ENCODE measurements at places on chromosomes 7 and 10. TPM values are rescaled to one million over a fixed set of nuclear protein-coding genes. Genes with fewer than 3 reads are reported as not detected.

TAF3 gene
- total RNA-seq = 12.4 TPM

CYP3A7 gene
- 0.18 TPM for total RNA-seq

GRM8 gene
- total RNA-seq = 1.5 TPM

AKR1C3 gene
- 2.8 TPM for total RNA-seq

EPDR1 gene
- total RNA-seq = 11.7 TPM

POLL gene
- 44.8 TPM for total RNA-seq

KIF5B gene
- 102 TPM for total RNA-seq

GSTO2 gene
- 5.9 TPM for total RNA-seq

GRCh38 chr10:113463777-113464176, 89.1 kb upstream of the HABP2 start:
- DNase-seq = peak; percentile 8
- H3K27me3 ChIP-seq = no peaks in the 10 kb centered on the region
- H3K4me1 ChIP-seq = peaks cover 16% of the 10 kb centered on the region
- peak overlapping the region; percentile 55 for H3K27ac ChIP-seq

- H3K4me1 ChIP-seq = peaks cover 8% of the 10 kb centered on the region
- peaks cover 15% of the 10 kb centered on the region for H3K36me3 ChIP-seq
- no peak overlapping the region for H3K27ac ChIP-seq
- peaks cover 2% of the 10 kb centered on the region for H3K27me3 ChIP-seq
Measured at GRCh38 chr10:118300320-118300719, 41.8 kb downstream of the FAM204A start.

DNA sequence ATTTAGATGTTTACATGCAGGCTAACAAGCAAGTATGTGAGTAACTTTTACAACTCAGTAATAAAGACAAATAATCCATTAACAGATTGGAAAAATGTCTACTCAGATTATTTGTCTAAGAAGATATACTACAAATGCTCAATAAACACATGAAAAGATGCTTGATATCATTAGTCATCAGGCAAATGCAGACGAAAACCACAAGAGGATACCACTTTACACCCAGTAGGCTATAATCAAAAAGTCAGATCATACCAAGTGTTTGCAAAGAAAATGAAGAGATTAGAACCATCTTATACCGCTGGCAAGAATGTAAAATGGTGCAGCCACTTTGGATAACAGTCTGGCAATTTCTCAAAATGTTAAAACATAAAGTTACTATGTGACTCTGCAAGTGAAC, 84.1 kb downstream of the MALSU1 start:
- H3K27ac ChIP-seq = no peak overlapping the region
- peaks cover 13% of the 10 kb centered on the region for H3K36me3 ChIP-seq
- peaks cover 8% of the 10 kb centered on the region for H3K4me1 ChIP-seq
- DNase-seq = no peak
- H3K4me3 ChIP-seq = no peak overlapping the region
- H3K27me3 ChIP-seq = no peaks in the 10 kb centered on the region

DNA sequence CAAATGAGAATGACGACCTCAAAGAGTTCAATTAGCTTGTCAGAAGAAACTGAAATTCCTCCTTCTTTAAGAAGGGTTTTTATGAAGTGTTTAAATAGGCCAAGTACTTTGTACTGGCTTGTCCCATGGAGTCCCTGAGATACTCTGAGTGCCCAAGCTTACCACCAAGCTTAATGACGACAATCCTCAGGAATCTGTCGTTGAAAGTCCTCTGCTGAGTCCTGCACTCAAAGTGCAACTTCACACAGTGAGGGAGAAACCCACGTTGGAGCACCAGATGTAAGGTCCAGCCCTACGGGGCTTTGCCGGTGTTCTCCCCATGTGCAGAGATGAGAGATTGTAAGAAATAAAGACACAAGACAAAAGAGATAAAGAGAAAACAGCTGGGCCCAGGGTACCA, 42.8 kb upstream of the AKR1C2 start:
- H3K4me1 ChIP-seq = peaks cover 1% of the 10 kb centered on the region
- H3K36me3 ChIP-seq = no peaks in the 10 kb centered on the region
- H3K27ac ChIP-seq = no peak overlapping the region
- no peak for DNase-seq
- H3K27me3 ChIP-seq = no peaks in the 10 kb centered on the region

DNA sequence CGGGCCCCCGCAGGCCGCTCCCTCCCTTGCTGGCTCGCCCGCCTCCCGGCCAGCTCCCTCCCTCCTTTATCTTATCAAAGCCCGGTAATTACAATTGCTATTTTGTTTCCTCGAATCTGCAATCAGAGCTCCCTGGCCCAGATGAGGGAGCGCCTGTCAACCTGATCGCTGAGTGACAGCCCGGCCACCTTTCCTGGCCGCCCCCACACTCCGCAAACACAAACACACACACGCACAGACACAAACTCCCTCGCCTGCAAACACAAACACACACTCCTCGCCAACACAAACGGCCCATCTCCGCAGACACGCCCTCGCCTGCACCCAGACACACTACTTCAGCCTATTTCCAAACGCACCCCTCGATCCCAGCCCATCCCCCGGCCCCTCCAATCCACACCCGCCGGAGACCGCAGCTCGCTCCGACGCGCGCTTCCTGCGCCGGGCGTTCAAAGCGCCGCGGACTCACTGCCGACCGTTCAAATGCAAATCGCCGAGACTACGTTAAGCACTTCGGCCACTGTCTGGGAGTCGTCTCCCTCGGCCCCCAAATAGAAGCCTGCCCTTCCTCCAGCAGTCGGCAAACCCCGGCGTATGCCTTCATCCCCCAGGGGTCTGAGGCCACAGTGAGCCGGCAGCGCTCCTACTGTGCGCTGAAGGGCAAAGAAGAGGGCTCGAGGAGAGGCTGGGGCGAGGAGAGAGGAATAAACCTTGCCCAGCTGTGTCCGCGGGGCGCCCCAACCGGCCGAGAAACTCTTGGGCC, 3.0 kb upstream of the FGF8 start:
- peak overlapping the region; percentile 92 for H3K4me3 ChIP-seq
- H3K4me1 ChIP-seq = peaks cover 42% of the 10 kb centered on the region
- no peaks in the 10 kb centered on the region for H3K36me3 ChIP-seq
- H3K27ac ChIP-seq = peak overlapping the region; percentile 48

DNA sequence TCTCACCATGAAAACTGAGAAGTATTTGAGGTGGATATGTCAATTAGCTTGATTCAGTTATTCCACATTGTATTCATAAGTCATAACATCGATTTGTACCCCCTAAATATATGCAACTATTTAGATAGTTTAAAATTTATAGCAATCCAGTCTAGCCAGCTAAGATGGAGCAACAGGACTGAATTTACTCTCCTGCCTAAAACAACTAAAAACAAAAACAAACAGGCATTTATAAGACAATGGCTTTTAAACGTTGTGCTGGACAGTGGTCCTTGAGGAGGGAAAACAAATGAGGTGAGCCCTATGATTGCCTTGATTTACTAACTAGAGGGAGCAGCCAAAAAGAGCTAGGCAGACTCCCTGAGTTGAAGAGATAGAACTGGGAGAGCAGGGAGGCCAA, 814 bp upstream of the GPAM start:
- H3K4me3 ChIP-seq = no peak overlapping the region
- H3K36me3 ChIP-seq = peaks cover 5% of the 10 kb centered on the region
- H3K27me3 ChIP-seq = peaks cover 5% of the 10 kb centered on the region
- H3K27ac ChIP-seq = no peak overlapping the region

GRCh38 chr7:81484261-81484660, 285.6 kb downstream of the HGF start:
- no peaks in the 10 kb centered on the region for H3K36me3 ChIP-seq
- H3K4me3 ChIP-seq = no peak overlapping the region
- peaks cover 5% of the 10 kb centered on the region for H3K4me1 ChIP-seq

DNA sequence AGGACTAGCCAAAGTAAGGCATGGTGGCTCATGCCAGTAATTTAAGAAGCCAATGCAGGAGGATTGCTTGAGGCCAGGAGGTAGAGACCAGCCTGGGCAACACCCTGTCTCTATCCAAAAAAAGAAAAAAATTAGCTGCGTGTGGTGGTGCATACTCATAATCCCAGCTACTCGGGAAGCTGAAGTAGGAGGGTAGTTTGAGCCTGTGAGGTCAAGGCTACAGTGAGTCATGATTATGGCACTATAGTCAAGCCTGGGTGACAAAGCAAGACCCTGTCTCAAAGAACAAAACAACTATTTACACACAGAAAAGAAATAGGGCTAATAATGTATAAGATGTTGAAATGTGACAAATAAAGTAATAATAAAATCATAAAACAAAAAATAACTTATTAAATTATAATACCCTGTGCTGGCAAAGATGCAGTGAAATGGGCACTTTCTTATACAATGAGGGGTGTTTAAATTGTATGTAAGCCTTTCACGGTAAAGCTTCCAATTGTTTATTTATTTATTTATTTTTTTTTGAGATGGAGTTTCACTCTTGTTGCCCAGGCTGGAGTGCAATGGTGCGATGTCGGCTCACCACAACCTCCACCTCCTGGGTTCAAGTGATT, 175.2 kb downstream of the TPST1 start:
- DNase-seq = no peak
- peaks cover 27% of the 10 kb centered on the region for H3K36me3 ChIP-seq
- no peak overlapping the region for H3K27ac ChIP-seq
- no peak overlapping the region for H3K4me3 ChIP-seq
- peaks cover 11% of the 10 kb centered on the region for H3K27me3 ChIP-seq

- H3K4me3 ChIP-seq = no peak overlapping the region
- H3K36me3 ChIP-seq = no peaks in the 10 kb centered on the region
- no peak overlapping the region for H3K27ac ChIP-seq
- no peaks in the 10 kb centered on the region for H3K4me1 ChIP-seq
Measured at GRCh38 chr10:98055841-98056516, 25.6 kb upstream of the CRTAC1 start.

GRCh38 chr10:63665670-63666134, 144.5 kb downstream of the REEP3 start:
- H3K27ac ChIP-seq = no peak overlapping the region
- no peaks in the 10 kb centered on the region for H3K27me3 ChIP-seq
- H3K4me3 ChIP-seq = no peak overlapping the region
- H3K36me3 ChIP-seq = no peaks in the 10 kb centered on the region

DNA sequence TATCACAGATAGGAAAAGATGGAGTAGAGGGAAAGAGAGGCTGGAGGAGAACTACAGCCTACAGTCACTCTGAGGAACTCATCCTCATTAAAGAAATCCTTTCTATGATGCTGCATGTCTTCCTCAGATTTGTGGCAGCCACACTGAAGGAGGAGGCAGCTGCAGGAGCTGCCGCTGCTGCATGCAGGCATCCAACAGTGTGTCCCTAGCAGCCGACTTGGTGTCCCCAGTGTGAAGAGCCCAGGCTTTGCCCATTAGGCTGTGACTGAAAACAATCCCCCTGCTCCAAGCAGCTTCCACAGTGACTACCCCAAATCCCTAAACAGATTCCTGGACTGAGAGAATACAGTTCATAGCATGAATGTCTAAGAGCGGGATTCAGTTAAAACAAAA, 23.1 kb downstream of the SKIDA1 start:
- H3K27me3 ChIP-seq = peaks cover 26% of the 10 kb centered on the region
- H3K4me3 ChIP-seq = no peak overlapping the region
- H3K4me1 ChIP-seq = peaks cover 61% of the 10 kb centered on the region
- H3K36me3 ChIP-seq = no peaks in the 10 kb centered on the region

GRCh38 chr7:102215256-102215655, 71.4 kb upstream of the SH2B2 start:
- DNase-seq = no peak
- H3K4me1 ChIP-seq = no peaks in the 10 kb centered on the region
- H3K27me3 ChIP-seq = peaks cover 7% of the 10 kb centered on the region

DNA sequence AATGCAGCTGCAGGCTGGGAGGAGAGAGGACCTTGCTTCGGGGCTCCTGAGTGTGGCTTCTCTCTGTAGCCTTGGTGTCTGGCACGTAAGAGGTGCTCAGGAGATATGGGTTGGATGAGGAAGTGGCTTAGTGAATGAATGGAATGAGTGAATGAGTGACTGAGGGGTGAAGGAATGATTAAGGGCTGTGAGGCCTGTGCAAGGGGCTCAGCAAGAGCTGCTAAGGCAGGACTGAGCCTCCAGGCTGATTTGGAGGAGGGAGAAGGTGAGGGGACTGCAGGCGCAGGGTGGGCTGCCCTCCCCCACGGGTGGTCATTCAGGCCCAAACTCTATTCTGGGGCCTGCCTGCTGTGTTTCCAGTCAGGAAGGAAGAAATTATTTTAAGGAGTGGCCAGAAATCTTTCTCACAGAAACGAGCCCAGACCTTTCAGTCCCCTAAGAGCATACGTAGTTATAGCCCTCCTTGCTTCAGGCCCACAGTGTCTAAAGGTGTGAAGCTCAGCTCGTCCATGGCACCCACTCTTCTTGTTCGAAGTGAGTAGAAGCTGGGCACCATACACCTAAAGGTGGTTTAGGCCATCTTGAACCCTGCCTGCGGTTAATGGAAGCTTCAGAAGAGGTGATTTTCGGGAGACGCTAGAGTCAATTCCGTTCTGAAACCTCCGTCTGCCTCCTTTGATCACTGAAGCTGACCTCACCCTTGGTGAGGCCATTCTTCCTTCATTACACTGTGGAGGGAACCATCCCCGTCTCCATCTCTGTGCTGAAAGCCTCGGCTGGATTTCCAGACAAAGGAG, 49.5 kb upstream of the SAMD8 start:
- no peak overlapping the region for H3K4me3 ChIP-seq
- DNase-seq = no peak
- peaks cover 6% of the 10 kb centered on the region for H3K4me1 ChIP-seq
- H3K36me3 ChIP-seq = no peaks in the 10 kb centered on the region

GRCh38 chr10:106224676-106225075, 939.8 kb downstream of the SORCS1 start:
- H3K4me1 ChIP-seq = no peaks in the 10 kb centered on the region
- no peak overlapping the region for H3K4me3 ChIP-seq
- DNase-seq = no peak
- H3K27ac ChIP-seq = no peak overlapping the region
- peaks cover 2% of the 10 kb centered on the region for H3K27me3 ChIP-seq

DNA sequence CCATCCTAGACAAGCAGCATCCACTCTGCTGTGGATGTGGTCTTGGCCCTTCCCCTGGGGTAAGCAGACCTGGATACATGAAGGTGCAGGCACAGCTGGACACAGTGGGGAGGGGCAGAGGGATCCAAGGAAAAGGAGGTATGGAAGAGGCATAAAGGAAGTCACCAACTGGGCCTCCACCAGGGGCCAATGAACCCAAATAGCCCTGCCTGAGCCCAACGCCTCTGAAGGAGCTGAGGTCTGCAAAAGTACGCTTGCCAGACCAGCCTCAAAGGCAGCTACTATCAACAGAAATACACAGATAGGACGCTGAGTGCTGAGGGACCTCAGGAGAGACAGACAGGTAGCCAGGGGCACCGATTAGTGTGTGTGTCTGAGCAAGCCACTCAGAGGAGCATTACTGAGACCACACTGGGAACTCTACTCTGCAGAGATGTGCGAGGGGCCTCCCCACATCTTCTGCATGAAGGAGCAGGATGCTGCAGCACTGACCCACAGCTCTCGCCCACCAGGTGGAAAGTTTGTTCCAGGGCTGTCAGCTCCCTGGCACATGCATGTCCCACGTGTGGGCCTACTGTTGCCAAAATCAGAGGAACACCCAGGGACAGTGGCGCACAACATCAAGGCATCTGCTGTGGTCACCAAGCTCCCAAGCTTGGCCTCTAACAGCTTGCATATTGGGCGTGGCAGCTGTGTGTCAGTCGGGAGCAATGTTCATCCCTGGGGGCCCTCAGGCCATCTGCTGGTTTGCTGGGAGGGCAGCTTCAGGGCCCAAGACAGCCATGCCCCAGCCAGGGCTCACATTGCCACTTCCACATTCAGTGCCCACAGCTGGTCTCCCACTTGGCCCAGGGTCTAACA, 40.0 kb downstream of the MKI67 start:
- peaks cover 5% of the 10 kb centered on the region for H3K27me3 ChIP-seq
- H3K4me1 ChIP-seq = peaks cover 17% of the 10 kb centered on the region
- DNase-seq = no peak
- H3K27ac ChIP-seq = peak overlapping the region; percentile 5
- H3K36me3 ChIP-seq = peaks cover 30% of the 10 kb centered on the region
- H3K4me3 ChIP-seq = no peak overlapping the region

GRCh38 chr7:90425376-90425775, 22.1 kb downstream of the CLDN12 start:
- peaks cover 2% of the 10 kb centered on the region for H3K27me3 ChIP-seq
- no peak for DNase-seq
- no peaks in the 10 kb centered on the region for H3K4me1 ChIP-seq
- peaks cover 4% of the 10 kb centered on the region for H3K36me3 ChIP-seq
- no peak overlapping the region for H3K27ac ChIP-seq
- no peak overlapping the region for H3K4me3 ChIP-seq
